Colonic mucosa (tissue), 4 donors: ENCODE measurements at places on chromosomes 16 and 17.
A peak's percentile ranks its signal among the peaks of the same experiment; 100 is the strongest.

DNA sequence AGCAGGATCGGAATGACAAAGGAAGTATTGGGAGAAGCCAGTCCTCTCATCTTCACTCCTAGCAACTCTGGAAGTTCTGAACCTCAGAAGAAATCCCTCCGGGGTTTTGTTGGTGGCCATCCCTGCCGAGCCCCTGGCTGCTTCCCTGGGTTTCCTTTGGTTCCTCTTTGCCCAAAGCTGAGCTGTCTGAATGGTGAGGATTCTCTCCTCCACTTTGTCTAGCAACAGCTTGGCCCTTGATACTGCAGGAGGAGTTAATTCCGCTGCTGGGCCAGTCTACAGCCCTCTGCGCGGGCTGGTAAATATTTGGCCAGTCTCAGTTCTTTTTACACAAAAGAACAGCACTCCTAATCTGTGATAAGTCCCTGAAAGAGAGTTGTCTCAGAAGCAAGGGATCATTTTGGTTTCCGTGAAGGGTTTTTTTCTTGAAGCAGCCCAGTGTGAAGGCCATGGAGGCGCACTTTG, 170.9 kb downstream of the RAB11FIP4 start:
- no peak overlapping the region for H3K4me3 ChIP-seq
- DNase-seq = no peak
- no peaks in the 10 kb centered on the region for H3K36me3 ChIP-seq
- H3K27me3 ChIP-seq = no peaks in the 10 kb centered on the region
- peaks cover 11% of the 10 kb centered on the region for H3K4me1 ChIP-seq
- peak overlapping the region; percentile 69 for H3K27ac ChIP-seq

DNA sequence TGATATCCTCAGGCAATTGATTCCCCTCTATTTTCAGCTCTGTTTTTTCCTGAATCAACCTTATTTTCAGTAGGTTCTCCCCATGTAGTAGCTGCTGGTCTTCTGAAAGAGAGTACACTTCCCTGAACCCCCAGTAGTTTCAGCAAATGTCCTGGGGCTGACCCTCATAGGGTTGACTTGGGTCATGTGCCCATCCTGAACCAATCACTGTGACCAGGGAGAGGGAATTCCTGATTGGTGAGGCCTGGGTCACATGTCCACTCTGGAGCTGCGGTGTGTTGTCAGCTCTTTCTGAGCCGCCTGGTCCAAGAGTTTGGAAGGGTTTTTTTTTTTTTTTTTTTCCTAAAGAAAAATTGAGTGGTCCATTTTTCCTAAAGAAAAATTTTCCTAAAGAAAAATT, 8.3 kb upstream of the ZKSCAN2 start:
- no peaks in the 10 kb centered on the region for H3K27me3 ChIP-seq
- H3K4me3 ChIP-seq = no peak overlapping the region
- H3K27ac ChIP-seq = no peak overlapping the region
- H3K4me1 ChIP-seq = no peaks in the 10 kb centered on the region
- no peaks in the 10 kb centered on the region for H3K36me3 ChIP-seq

GRCh38 chr16:75256059-75256571, 4.7 kb upstream of the BCAR1 start:
- no peak for DNase-seq
- no peak overlapping the region for H3K27ac ChIP-seq
- peaks cover 14% of the 10 kb centered on the region for H3K4me1 ChIP-seq
- no peaks in the 10 kb centered on the region for H3K36me3 ChIP-seq
- H3K4me3 ChIP-seq = no peak overlapping the region

- H3K36me3 ChIP-seq = no peaks in the 10 kb centered on the region
- no peak for DNase-seq
- H3K4me1 ChIP-seq = peaks cover 8% of the 10 kb centered on the region
- peaks cover 29% of the 10 kb centered on the region for H3K27me3 ChIP-seq
- no peak overlapping the region for H3K27ac ChIP-seq
- H3K4me3 ChIP-seq = no peak overlapping the region
Measured at GRCh38 chr16:65125322-65125721, 3.5 kb upstream of the CDH11 start.

GRCh38 chr17:34219405-34219804, 35.7 kb upstream of the CCL2 start:
- no peak overlapping the region for H3K27ac ChIP-seq
- no peaks in the 10 kb centered on the region for H3K27me3 ChIP-seq
- no peak for DNase-seq
- no peaks in the 10 kb centered on the region for H3K4me1 ChIP-seq
- no peaks in the 10 kb centered on the region for H3K36me3 ChIP-seq
- no peak overlapping the region for H3K4me3 ChIP-seq

DNA sequence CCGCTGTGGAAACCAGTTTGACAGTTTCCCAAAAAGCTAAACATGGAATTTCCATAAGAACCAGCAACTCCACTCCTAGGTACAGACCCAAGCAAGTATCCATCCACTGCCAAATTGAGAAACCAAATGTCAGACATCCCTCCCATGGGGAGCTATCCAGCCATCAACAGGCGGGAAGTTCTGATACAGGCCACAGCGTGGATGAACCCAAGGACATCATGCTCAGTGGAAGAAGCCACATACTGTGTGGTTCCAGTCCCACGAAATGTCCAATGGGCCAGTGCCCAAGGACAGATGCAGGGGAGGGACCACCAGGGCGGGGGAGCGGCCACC, 12.6 kb upstream of the BAIAP2 start:
- no peaks in the 10 kb centered on the region for H3K36me3 ChIP-seq
- no peak for DNase-seq
- no peak overlapping the region for H3K4me3 ChIP-seq
- H3K27me3 ChIP-seq = peaks cover 5% of the 10 kb centered on the region
- H3K4me1 ChIP-seq = peaks cover 28% of the 10 kb centered on the region
